ENCODE measurements at places on chromosomes 5 and 9.

DNA sequence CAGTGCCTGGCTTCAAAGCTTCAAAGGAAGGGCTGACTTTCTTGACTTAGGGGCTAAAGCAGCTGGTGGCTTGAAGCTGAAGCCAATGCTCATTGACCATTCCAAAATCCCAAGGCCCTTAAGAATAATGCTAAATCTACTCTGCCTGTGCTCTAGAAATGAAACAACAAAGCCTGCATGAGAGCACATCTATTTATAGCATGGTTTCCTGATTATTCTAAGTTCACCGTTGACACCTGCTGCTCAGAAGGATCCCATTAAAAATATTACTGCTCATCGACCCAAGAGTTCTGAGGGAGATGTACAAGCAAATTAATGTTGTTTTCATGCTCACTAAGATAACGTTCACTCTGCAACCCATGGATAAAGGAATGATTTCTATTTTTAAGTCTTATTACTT, 6.7 kb downstream of the TMEM174 start:
- ATAC-seq: no peak

- ATAC-seq: no peak
Measured at GRCh38 chr9:72826996-72827949, 125.6 kb downstream of the ALDH1A1 start.

DNA sequence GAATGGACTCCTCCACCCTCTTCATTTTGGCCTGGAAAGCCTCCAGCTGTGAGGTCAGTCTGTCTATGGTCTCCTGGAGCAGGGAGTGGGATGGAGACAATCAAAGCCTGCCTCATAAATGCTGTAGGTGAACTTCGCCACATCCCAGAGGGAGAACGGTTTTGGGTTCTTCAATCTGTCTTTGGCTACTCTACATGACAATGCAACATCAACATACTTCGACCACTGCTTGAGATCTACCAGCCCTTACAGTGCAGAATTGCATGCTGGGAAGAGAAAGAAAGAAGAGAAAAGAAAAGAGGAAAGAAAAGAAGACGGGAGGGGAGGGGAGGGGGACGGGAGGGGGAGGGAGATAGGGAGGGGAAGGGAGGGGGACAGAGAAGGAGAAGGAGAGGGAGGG, 28.5 kb upstream of the ANXA6 start:
- ATAC-seq: no peak

DNA sequence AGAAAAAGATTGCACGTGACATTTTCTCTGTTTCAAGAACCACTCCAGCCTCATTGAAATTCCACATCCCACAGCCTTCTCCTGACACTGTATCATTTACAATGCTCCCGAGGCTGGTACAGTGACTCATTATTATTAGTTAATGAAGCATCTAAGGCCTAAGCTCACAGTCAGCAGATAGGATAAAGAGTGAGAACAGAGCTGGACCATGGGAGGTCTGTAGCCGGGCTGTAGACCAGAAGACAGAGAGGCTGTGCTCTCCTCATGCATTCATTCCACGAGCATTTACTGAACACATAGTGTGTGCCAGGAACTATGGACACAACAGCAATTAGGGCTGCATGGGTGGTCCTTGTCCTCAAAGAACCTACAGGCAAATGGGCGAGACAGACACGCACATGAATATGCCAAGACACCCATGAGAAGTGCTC, 47.3 kb upstream of the GALNT10 start:
- ATAC-seq: no peak

- ATAC-seq: no peak
Measured at GRCh38 chr9:37324261-37324683, 98.2 kb upstream of the GRHPR start.

- ATAC-seq: no peak
Measured at GRCh38 chr5:14201325-14202045, 58.3 kb downstream of the TRIO start.

- no peak for ATAC-seq
Measured at GRCh38 chr9:2853517-2853916, 9.6 kb upstream of the PUM3 start.
